ENCODE measurements at places on chromosomes 16 and 17.

DNA sequence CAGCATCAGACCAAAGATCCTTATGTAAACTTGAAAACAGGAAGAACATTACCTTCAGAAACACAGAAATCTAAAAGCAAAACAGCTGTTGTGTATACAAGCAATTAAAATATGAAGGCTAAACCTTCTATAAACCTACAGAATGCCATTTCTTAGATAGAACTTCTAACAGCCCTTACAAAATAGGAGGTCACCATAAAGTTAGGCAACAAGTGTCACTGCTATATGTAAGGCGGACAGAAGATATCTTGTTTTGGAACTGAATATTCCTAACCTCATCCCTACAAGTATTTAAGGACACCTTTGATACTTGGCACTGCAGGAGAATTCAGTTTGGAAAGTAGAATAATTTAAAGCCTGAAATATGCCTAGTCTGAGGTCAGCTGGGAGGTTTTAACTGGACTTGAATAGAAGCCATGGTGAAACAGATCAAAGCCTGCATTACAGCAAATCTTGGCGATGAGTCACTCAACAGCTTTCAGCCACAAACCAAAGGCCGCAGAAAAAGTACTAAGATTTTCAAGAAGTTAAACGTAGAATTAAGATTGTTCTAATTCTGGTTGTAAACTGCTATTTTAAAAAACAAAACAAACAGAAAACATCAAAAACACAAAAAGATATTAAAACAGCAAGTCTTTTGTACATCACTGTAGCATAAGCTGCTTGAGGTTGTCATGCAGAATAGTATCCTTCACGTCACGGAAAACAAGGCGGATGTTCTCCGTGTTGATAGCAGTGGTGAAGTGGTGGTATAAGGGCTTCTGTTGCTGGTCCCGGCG, 42.7 kb downstream of the GNA13 start:
- DNase-seq = peak; percentile 58

DNA sequence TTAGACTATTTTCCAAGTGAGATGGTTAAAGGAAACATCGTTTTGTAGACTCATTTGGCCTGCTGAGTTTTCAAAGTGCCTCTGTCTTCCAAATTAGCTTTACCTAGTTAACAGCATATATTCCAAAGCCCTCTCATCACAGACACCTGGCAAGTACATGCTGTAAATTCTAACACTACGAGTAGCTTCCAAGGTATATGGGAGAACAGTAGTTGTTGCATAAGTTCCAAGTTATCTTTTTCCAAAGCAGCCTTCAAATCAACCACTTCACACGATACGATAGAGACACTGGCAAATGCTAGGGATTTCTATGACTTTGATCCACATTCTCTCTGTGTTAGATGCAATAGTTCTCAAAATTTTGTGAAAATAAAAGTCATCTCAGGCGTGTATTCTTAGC, 299.3 kb downstream of the CNTNAP4 start:
- no peak for DNase-seq

- DNase-seq = peak; percentile 70
Observed at GRCh38 chr17:4710693-4711634, 532 bp downstream of the ARRB2 start.

DNA sequence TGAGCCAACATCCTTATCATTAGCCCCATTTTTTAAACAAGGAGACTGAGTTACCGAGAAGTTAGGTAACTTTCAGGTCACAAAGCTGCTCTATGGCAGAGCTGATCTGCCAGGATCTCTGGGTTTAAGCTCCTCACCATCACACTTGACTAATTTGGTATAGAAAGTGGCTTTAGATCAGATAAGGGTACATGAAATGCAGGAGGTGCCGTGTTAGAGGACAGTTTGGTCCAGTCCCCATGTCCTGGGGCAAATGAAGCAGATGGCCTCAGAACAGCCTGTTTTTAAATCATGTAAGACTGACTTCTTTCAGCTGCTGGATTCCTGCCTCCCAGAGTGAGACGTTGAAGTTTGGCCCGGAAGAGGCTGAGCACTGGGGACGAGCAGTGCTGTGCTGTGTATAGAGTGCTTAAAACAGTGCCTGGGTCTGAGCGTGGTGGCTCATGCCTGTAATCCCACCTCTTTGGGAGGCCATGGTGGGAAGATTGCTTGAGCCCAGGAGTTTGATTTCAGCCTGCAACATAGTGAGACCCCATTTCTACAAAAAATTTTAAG, 187.0 kb upstream of the CACNG3 start:
- no peak for DNase-seq

DNA sequence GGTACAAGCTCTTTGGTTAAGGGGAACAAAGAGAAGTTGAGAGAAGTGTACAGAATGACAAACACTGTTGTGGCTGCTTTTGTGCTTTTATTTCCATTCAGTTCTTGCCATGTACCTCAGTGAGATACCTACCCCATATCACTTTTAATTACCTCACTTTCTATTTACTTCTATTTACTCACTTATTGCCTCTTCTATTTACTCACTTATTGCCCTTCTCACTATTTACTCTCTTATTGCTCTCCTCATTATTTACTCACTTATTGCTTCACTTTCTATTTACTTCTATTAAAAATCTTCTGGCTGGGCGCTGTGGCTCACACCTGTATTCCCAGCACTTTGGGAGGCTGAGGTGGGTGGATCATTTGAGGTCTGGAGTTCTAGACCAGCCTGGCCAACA, 41.9 kb downstream of the MBTD1 start:
- no peak for DNase-seq

DNA sequence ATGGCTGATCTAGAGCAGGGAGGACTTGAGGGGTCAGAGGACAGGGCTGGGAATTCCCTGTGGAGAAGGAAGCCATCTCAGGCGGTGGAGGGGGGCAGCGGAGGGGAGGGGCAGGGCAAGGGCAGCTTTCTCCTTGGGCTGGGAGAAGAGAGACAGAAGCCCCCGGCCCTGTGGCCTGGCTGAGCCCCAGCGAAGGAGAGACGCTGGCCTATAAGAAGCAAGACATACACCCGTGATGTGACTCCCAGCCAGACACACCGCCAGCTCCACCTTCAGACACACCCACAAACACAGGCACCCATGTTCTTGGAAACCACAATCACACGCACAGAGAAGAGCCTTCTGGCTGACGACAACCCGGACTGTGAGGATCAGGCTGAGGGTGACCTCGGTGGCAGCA, 10.0 kb downstream of the TRPV3 start:
- no peak for DNase-seq
